ENCODE measurements at places on chromosomes 3 and 15.

- DNase-seq, result no peak
These were observed 355.5 kb downstream of the LRTM1 start for GRCh38 chr3:54572197-54572895.

DNA sequence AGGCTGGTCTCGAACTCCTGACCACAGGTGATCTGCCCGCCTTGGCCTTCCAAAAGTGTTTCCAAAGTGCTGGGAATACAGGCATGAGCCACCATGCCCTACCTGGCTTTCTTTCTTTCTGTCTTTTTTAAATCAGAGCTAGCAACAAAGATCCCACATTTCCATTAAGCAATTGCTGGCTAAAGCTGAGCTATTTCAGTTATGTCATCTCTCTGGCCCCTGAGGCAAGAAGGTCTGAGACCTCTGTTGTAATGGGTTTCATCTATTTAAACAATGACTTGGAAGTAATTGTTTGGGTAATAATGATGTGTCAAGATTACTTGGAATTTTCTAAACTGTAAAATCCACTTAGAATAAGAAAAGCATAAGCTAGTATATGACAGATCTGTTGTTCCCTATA is 30.2 kb upstream of the CRBN start:
- DNase-seq, result no peak

DNA sequence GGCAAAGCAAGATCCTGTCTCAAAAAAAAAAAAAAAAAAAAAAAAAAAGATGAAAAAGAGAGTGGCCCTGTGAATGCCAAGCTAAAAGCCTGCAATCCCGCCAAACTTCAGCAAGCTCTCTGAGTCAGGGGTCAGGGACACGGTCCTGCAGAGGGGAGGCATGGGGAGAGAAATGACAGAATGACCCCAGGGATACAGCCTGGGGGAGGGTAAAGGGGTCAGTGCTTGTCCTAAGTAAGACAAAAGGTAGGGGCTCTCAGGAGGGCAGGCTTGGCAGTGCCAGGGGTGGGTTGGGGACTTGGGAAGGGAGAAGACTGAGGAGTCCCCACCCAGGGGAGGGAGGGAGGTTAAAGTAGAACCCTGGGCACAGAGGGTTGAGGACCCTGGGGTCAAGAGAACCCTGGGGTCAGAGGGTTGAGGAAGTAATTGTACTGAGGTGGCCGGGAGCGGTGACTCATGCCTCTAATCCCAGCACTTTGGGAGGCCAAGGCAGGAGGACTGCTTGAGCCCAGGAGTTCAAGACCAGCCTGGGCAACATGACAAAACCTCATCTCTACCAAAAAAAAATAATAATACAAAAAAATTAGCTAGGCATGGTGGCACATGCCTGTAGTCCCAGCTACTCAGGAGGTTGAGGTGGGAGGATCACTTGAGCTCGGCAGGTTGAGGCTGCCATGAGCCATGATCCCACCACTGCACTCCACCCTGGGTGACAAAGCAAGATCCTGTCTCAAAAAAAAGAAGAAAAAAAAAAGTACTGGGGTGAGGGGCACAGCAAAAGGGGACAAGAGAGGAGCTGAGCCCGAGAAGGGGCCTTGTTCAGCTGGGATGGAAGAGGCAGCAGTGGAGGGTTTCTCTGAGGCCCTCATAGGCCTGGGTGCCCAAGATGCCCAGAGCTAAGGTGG is 5.2 kb upstream of the SEMA3B start:
- no peak for DNase-seq

DNA sequence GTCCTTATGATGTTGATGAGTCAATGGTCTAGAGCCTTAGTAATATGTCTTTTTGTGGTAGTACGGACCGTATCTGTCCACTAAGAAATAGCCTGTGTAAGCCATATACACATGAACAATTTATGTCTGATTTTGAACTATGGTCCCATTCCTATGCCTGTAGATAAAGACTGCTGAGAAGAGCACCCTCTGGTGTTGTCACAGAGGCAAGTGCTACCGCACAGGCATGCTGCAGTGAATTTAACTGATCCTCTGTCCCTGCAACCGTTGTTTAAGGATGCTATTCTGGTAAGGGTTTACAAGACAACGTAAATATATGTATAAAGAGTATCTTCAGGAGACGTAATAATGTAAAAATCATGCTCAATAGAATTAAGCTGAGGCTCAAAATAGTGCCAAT is 170.7 kb downstream of the UBE3A start:
- no peak for DNase-seq

GRCh38 chr3:115508562-115508961 is 114.7 kb upstream of the GAP43 start:
- no peak for DNase-seq

GRCh38 chr3:43055393-43055792 is 50.5 kb downstream of the POMGNT2 start:
- DNase-seq, result no peak

DNA sequence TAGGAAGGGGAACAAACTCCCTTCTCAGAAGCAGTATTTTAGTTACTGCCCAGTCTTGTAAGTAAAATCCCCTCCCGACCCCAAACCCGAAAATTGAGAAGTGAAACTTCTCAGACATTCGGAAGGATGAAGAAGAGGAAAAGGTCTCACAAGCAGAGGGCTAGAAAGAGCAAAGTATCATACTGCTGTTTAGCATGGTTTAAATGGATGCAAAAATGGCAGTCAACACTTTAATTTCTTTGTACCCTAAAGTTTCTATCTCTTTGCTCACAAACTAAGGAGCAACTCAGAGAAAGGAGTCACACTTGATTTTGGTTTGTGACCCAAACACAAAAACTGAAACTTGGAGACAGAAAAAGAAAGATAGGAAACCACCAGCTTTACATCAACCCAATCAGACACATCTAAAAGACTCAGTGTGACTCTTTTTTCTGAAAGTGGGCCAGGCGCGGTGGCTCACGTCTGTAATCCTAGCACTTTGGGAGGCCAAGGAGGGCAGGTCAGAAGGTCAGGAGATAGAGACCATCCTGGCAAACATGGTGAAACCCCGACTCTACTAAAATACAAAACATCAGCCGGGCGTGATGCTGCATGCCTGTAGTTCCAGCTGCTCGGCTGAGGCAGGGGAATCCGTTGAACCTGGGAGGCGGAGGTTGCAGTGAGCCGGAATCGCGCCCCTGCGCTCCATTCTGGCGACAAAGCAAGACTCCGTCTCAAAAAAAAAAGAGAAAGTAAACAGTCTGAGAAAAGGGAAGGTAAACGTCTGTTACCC is 63.2 kb upstream of the ATP11B start:
- DNase-seq, result no peak

DNA sequence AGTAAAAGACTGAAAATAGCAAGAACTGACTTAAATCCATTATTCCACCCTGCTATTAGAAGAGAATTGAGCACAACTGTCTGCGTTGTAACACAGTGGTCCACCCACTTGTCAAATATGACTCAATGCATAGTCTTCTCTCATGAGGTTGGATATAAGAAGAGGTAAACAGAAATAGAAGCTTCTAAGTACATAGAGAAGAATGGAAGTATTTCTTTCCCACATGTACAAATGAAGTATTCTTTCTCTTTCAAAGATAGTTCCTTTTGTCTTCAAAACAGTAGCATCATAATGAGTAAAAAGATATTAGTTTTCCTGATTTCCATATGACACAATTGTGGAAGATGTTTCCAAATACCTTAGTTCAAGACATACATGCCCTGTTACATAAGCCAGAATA is 348.6 kb upstream of the CCDC54 start:
- DNase-seq, result no peak

- peak; percentile 16 for DNase-seq
These were observed 18.9 kb downstream of the IL1RAP start for GRCh38 chr3:190532731-190533203.

DNA sequence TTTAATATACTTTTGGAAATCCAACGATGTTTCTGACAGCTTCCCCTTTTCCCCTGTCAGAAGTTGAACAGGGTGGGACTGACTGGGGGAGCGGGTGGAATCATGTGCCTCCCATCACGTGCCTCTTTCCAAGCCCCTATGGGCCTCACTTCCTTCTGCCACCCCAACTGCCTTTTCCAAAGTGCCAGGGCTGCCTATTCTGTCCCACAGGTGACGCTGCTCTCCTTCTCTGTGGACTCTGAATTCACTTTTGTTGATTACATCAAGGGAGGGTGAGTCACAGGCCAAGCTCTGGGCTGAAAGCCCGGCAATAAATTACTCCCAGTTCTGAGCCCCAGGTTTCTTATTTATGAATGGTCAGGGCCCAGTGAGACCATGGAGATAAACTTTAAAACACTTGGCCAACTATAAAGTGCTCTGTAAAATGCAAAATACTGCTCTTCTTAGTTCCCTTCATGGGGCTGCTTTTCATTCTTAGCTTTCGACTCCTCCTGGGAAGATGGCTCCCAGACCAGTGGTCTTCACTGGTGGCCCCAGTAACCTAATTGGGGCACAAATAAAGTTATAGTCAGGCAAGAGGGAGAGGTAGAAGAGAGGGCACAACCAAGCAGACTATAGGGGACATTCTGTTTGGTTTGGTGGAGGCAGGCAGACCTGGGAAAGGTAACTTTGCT is 12.3 kb downstream of the CPNE9 start:
- peak; percentile 96 for DNase-seq

- no peak for DNase-seq
These were observed 610 bp downstream of the EPHB3 start for GRCh38 chr3:184561913-184562877.

- DNase-seq, result no peak
These were observed 60.1 kb upstream of the PFN2 start for GRCh38 chr3:150030841-150031240.

- no peak for DNase-seq
These were observed 13.1 kb downstream of the SLC7A14 start for GRCh38 chr3:170572665-170573253.

GRCh38 chr3:42905740-42906069 is 237 bp upstream of the ZNF662 start:
- DNase-seq, result no peak

GRCh38 chr15:72616491-72617210 is 37.8 kb upstream of the GOLGA6B start:
- no peak for DNase-seq

- no peak for DNase-seq
These were observed 104.9 kb upstream of the NEDD4 start for GRCh38 chr15:56098195-56098863.

DNA sequence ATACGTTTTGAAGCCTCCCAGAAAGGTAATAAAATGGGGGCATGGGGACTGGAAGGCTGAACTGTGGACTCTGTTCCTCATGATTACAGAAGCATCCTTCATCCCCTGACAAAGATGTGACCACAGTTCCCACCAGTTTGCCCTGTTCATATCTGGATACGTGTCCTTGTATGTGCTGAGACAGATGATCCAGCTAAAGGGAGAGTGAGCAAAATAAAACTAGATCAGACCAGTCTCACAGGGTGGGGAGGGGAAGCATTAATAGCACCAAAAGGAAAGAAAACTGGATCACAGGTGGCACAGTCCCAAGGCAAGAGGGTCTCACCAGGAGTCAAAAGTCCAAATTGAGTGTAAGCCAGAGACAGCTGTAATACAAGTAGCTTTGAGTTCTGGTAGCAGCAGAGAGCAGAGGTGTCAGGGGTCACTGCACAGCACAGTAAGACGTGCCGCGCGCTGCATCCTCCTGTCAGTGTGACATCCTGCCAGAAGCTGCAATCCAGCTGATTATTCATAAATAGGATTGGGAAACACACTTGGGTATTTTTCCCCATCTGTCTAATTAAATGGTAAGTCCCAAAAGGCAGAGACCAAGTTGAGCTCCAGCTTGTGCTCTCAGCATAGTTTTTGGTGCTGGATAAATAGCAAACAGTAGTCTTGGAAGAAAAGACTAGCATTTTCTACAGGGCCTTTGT is 560.0 kb upstream of the CFAP20DC start:
- DNase-seq, result no peak

- DNase-seq, result no peak
These were observed 6.5 kb upstream of the CRYBG3 start for GRCh38 chr3:97815149-97815917.

GRCh38 chr15:53976844-53977392 is 1.3 kb upstream of the UNC13C start:
- peak; percentile 44 for DNase-seq

DNA sequence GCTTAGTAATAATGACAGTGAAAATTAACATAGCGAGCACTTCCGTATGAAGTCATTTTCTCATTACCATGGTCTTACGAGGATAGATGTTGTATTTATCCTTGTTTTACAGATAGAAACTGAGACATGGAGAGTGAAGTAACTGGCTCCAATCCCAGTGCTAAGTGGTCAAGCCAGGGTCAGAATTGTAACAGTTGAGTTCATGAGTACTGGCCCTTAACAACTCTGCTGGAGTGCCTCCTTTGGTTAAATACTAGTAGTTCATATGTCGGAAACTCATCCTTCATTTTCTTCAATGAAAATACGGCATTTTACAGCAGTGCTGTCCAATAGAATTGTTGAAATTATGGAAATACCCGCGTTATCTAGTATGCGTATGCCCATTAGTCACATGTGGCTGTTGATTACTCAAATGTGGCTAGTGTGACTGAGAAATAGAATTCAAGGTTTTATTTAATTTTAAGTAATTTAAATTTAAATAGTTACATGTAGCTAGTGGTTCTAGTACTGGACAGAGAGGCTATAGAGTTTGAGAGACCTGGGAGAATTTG is 32.5 kb downstream of the FNDC3B start:
- DNase-seq, result no peak

- peak; percentile 51 for DNase-seq
These were observed 41.3 kb downstream of the GLDN start for GRCh38 chr15:51382787-51383186.

- no peak for DNase-seq
These were observed 94.7 kb downstream of the LINGO1 start for GRCh38 chr15:77538027-77538451.

DNA sequence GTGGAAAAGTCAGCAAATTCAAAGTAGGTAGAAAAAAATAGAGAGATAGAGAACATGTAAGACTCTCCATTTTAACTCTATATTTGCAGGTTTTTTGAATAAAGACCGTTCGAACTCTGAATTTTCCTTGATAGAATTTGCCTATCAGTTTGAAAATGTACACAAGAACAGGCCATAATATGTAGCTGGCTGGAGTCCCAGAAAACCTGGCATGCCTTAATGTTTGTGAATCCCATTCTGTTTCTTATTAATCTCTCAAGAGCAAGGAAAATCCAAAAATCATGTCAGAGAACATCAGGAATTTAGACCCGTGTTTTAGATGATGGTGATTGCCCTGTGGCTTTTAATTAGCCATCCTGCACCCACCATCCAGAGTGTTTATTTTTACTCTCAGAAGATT is 7.2 kb upstream of the CFAP161 start:
- DNase-seq, result no peak

DNA sequence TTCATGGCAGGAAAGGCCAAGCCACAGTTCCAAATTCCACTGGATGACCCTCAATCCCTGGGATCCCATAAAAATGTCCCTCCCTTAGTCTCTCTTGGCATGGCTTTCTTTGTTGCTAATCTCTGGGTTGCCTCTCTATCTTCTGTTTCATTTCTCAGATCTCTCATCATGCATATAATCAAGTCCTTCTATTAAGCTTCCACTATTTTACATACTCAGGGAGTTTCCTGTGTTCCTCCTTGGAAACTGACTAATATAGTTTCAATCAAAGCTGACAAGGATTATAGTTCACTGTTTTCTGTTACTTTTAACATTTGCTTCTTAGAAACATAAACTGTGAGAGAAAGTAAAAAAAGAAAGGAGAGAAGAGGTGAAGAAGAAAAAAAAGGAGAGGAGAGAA is 113.8 kb upstream of the COL8A1 start:
- DNase-seq, result no peak

Data from Kasumi-1 (cell line).